Activated gamma-delta T cell treated with anti-CD3 and anti-CD28 coated beads, Interleukin-2, amount 50 U/mL, for 16 hours (primary cell): ENCODE measurements at places on chromosomes 11 and 22.

DNA sequence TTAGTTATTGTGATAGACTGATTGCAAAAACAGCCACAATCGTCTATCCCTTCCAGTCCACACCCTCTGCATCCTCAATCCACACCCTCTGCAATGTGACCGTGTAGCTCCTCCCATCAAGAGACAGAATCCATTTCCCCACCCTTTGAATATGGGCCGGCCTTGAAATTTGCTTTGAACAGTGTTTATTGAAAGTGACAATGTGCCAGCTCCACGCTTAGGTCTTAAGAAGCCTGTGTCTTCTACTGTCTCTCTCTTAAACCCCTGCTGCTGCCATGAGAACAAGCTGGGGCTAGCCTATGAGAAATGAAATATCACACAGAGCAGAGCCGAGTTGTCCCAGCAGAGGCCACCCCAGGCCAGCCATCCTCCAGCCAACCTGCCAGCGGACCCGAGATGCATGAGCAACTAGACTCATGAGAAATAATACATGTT lies 22.3 kb upstream of the MICAL2 start:
- no peak for DNase-seq

- no peak for DNase-seq
Observed at GRCh38 chr22:31062566-31063230, 18.4 kb upstream of the SMTN start.

GRCh38 chr11:42631220-42631843 lies 680.5 kb upstream of the API5 start:
- DNase-seq = no peak

DNA sequence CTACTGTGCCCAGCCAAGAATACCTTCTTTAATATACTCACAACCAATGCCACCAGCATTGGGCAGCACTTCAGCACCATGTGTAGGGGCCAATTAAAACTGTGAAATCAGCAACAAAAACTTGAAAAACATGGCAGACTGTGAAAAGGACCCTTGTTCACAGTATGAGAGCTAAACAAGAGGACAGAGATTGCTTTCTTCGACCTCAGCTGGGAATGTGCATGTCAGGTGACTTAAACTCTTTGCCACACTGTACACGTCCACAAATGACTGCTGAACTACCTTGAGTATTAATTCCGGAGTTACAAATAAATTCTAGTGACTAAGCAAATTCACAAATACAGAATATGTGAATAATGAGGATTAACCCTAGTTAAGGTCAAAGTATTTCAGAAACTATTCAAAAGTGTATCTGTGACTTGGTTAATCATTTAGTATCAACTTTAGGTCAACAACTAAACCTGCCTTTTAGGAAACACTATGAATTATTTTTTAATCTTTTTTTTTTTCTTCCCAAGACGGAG lies 33.0 kb downstream of the DDX6 start:
- no peak for DNase-seq

- no peak for DNase-seq
Observed at GRCh38 chr11:113556036-113556435, 80.8 kb upstream of the DRD2 start.

DNA sequence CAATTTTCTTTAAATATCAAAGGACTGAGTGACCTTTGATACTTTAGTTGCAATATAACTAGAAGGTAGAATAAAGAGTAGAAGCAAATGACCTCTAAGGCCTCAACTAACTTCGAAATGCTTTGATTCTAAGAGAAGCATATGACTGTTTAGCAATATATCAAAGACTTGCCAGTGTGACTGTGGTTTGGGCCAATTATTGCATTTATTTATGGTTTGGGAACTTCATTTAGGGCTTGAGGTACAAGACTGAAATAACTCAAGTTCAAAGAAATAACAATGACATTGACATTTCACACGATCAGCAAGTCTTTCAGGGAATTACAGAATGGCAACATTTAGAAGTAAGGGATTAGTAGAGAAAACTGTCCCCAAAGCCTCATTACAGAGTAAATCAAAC lies 709.7 kb upstream of the LRRC4C start:
- no peak for DNase-seq

- no peak for DNase-seq
Observed at GRCh38 chr11:65525546-65526480, 930 bp downstream of the SCYL1 start.

GRCh38 chr11:108803776-108804175 lies 138.9 kb downstream of the DDX10 start:
- DNase-seq = no peak

DNA sequence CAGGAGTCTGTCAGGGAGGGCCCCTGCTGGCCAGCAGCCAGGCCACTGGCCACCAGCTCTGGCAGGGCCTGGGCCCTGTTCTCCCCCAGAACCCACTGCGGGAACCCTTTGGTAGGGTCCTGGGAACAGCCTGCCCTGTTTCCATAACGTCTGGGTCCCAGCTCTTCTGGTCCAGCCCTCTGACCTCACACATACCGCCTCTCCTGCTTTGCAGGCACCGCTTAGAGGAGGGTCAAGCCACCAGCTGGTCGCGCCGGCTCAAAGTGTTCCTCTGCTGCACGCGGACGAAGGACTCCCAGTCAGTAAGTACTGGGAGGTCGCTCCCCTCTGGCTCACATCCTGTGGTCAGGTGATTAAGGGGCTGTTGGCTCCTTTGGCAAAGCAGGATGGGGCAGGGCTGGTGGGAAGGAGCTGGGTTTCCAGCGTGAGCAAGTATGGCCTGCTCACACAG lies 26.6 kb upstream of the MYRF start:
- no peak for DNase-seq

DNA sequence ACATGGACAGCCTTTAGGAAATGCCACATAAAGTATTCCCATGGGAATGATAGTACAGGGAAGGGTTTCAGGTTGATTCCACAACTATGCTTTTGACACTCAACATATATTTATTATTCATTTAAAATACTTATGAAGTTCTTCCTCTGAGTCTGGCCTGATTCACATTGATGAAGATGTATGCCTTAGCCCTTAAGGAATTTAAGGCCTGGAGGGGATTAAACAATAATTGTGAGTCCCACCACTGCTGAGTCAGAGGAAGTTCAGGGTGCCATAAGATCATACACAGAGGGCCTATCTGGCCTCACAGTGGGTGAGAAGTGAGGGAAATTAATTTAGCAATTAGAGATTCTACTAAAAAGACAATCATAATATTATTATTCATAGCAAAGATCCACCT lies 161.1 kb upstream of the SNX19 start:
- no peak for DNase-seq

- DNase-seq = no peak
Observed at GRCh38 chr11:121391914-121392313, 60.2 kb upstream of the SORL1 start.

DNA sequence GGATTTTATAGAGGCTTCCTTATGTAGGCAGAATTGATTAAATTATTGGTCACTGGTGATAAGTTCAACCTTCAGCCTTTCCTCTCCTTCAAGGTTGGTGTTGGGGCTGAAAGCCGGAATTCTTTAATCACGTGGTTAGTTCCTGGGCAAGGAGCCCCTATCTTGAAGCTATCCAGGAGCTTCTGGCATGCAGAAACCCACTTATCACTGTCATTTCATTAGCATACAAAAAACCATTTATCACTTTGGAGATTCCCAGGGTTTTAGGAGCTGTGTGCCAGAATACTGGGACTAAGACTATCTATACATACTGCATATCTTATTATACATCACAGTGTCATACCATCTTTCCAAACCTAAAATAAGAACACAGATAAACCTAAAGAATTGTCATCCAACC lies 18.5 kb upstream of the MED17 start:
- DNase-seq = no peak
